ENCODE measurements at places on chromosomes 11 and 22. TPM values are rescaled to one million over a fixed set of nuclear protein-coding genes. Genes with fewer than 3 reads are reported as not detected.
A peak's percentile ranks its signal among the peaks of the same experiment; 100 is the strongest.

DNA sequence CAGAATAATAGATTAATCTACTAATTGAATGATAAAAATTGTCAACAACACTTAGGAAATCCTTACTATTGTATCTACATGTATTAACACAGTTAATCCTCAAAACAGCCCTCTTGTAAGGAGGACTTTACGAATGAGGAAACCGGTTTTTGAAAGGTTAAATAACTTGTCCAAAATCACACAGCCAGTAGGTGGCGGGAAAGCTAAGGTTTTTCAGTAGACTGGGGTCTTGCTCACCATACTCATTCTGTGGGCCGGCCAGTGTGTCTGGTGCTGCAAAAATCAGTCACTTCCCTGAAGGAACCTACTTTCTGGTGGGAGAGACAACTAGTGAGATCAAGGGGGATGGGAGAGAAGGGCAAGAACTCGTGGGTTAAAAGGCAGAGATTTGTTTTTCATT lies 3.8 kb downstream of the DCPS start:
- H3K36me3 ChIP-seq = peaks cover 22% of the 10 kb centered on the region
- no peak overlapping the region for H3K27ac ChIP-seq
- peak; percentile 49 for DNase-seq

DNA sequence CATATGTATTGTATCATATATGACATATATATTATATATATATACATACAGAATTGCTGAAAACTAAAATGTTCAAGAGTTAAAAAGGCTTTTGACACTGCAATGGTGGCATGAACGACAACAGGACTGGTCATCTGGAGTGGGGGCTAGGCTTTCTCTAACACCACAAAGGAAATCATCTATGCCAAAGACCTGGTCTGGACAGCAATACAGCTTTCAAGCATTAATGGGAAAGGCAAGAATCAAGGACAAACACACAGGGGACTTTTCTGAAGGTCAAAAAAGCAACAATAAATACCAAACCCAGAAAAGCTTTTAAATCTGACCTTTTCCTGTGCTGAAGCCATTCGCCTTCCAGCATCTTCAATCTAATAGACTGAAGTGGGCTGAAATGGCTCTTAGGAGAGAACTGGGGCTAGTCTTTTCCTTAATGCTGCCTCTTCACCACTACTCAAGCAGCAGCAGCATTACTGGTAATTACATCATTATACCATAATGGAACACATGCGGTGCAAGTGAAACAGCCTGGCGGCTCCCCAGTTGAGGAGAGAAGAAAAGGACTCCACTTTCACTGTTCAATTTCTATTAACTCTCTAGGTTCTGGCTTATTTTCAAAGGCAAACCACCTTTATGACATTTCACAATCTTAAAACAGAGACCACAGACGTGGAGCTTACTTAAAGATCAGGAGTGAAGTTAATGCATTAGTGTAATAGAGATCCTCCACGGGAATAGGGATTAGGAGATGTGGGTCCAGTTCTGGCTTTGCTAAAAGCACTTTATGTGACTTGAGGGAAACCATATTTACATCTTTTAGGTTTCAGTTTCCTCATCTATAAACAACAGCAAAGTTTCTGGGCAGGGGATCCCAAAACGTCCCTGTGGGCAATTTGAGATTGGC lies 63.0 kb downstream of the GAB2 start:
- no peaks in the 10 kb centered on the region for H3K36me3 ChIP-seq
- peaks cover 10% of the 10 kb centered on the region for H3K4me1 ChIP-seq
- no peak for DNase-seq
- no peak overlapping the region for H3K4me3 ChIP-seq

- H3K27me3 ChIP-seq = no peaks in the 10 kb centered on the region
- peaks cover 3% of the 10 kb centered on the region for H3K4me1 ChIP-seq
- H3K4me3 ChIP-seq = no peak overlapping the region
- H3K27ac ChIP-seq = no peak overlapping the region
These were observed 6.3 kb downstream of the SLC39A13 start for GRCh38 chr11:47414685-47415070.

- no peak for DNase-seq
- no peaks in the 10 kb centered on the region for H3K27me3 ChIP-seq
- H3K4me1 ChIP-seq = peaks cover 11% of the 10 kb centered on the region
- H3K4me3 ChIP-seq = no peak overlapping the region
- H3K27ac ChIP-seq = no peak overlapping the region
These were observed 14.7 kb upstream of the ST14 start for GRCh38 chr11:130144861-130145281.

GRCh38 chr11:119338318-119338890 lies 2.3 kb downstream of the C1QTNF5 start:
- no peak overlapping the region for H3K4me3 ChIP-seq
- H3K36me3 ChIP-seq = peaks cover 9% of the 10 kb centered on the region
- DNase-seq = peak; percentile 85
- no peak overlapping the region for H3K27ac ChIP-seq

The TRIM29 gene
- not detected for total RNA-seq

DNA sequence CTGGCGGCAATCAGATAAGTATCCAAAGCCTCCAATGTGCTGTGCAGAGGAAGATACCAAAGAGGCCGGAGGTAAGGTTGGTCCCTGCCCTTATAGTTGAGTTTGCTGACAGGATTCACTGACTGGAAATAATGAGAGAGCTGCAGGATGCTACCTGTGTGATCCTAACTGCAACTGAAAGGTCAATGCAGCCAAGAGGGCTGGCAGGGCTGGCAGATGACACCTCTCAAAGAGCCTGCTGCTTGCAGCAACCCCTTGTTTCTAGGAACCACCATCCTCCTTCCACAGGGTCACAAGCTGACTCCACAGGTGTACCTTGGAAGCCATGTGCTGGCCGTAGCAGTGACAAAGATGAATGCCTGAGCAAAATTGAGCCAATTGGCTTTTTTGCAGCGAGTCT lies 348.1 kb downstream of the DDX10 start:
- no peaks in the 10 kb centered on the region for H3K36me3 ChIP-seq
- peaks cover 2% of the 10 kb centered on the region for H3K27me3 ChIP-seq
- no peak overlapping the region for H3K4me3 ChIP-seq
- H3K4me1 ChIP-seq = no peaks in the 10 kb centered on the region

All from activated naive CD4-positive, alpha-beta T cell treated with anti-CD3 and anti-CD28 coated beads for 36 hours (primary cell).